Activated CD4-positive, alpha-beta T cell treated with anti-CD3 and anti-CD28 coated beads, Interleukin-10, Interleukin-2, amounts not matched to agents 100 ng/mL and 50 ng/mL, durations not matched to agents 16 hours and 8 hours (primary cell): ENCODE measurements at places on chromosomes 4 and X.
A peak's percentile ranks its signal among the peaks of the same experiment; 100 is the strongest.

DNA sequence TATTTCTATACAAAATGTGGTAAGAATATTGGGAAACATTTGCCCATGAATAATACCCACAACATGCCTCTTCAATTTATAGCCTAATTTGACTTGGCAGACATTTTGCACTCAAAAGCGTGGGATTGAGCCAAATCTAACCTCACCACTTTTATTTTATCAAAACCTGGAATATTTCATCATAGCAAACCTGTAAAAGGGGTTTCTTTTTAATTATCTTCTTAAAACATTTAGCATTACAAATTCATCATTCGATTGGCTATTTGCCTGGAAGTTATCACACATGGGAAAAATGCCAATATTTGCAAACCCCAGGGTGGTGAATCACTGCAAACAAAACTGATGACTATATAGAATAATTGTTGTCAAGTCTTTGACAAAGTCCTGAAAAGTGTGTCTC lies 56.2 kb downstream of the VCX3B start:
- no peak for DNase-seq

DNA sequence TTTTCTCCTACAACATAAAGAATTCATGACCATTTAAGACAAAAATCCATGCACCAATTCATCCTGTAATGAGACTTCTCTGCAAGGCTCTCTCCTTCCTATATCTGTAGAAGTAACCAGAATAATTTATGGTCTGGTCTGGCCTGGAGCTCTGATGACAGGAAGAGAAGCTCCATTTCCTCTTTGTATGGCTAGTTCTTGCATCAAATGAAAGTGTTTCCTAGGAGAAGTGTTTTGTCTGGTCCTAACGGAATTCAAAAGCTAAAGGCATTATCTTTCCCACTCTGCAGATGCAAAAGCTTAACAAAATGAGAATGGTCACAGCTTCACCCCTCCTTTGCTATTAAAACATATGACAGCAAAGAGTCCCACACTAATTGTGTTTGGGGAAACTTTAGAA lies 55.1 kb downstream of the SPATA18 start:
- DNase-seq: no peak

DNA sequence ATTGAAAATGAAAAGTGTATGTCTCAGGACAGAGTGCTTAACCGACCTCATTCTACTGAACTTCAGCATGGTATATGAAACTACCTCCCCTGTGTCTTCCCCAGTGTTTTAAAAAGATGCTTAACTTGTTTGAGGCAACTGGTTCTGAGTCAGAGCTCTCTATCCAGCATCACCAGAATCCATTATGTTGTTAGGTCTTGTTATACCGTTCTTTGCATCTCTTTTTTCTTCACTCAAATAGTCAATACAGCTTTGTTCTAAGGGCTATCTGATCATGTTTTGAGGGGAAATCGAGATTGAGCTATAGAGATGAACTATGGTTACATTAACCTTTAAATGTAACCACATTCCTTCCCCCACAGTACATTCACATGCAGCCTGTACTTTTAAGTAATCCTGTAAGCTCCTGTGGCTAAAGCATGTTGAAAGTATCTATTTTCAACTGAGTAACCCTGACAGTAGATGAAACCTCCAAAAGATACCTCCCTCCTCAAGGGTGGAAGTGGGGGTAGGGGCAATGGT lies 514.4 kb downstream of the RPA4 start:
- peak; percentile 64 for DNase-seq

GRCh38 chrX:154650221-154650510 lies 3.2 kb downstream of the CTAG2 start:
- DNase-seq: no peak

DNA sequence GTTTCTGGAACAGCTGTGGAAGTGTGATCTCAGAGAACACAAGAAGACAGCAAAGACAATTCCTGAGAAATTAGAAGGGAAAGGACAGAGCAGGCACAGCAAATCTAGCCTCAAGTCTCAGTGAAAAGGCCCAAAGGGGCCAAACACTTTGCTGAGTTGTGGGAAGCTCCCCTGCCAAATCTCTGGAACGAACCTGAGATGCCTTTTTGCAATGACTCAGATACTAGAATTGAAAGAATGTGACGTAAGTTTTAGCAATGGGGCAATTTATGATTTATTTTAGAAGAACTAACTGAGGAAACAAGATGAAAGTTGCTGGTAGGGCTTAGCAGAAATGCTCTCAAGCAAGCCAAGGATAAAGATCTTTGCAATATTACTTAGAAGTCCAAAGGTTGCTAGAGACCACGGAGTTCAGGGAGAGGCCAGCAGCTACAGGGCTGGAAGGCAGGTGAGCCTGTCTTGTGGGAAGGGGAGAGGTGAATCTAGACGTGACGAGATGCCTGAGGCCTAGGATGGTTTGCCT lies 92.8 kb downstream of the AMELX start:
- no peak for DNase-seq

DNA sequence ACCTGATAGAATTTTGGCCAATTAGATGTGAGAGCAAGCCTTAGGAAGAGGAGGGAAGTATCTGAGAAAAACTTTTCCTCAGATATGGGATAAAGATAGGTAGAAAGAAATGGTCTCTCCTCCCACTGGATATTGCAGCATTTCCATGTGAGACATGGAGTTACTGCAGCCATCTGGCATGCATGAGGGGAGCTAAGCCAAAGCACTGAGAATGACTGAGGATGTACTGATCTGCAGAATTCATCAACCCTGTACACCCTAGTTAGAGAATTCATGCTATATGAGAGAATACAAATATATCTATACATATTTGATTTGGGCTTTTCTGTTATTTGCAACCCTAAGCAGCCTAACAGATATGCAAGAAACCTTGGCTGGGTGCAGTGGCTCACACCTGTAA lies 52.5 kb upstream of the RPL34 start:
- DNase-seq: no peak
